ENCODE measurements at places on chromosomes 13 and 19.

DNA sequence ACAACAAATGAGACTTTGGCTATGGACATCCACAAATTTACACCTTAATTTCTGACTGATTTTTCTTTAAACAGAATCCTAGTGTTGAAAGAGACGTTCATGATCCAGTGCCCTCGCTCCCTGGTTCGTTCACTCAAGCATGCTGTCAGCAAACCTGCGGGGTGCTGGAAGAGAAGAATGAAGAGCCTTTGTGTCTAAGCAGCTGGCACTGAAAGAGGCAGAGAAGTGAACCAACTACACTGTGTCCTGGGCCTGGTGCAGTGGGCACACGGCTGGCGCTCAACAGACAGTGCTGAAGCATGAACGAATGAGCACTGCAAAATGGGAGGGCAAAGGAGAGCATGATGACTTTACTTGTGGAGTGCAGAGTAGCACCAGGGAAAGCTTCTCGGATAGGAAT lies 46.8 kb downstream of the MIPEP start:
- DNase-seq = no peak

DNA sequence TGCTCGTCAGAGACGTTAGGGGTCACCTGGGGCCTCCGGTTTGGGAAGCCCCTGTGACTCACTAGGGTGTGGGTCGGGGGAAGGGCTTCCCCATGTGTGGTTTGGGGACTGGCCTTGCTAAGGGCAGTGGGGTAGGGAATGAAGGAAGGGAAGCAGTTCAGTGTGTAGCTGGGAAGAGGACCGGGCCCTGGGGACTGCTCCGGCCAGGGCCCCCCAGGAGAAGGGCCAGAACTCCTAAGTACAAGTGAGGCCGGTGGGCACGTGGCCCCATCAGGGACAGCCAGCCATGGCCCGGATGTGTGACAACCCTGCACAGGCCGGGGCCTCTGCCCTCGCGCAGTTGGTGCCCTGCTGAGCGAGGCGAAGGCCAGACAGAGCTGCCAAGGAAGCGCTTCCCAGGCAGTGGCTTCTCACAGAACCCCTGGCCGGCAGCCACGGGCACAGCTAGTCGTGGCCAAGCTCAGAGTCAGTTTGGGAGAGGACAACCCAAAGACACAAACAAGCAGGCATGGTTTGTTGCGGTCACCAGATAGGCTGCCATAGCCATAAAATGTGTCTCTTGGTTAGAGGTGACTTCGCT lies 25.7 kb downstream of the TEX29 start:
- no peak for DNase-seq

DNA sequence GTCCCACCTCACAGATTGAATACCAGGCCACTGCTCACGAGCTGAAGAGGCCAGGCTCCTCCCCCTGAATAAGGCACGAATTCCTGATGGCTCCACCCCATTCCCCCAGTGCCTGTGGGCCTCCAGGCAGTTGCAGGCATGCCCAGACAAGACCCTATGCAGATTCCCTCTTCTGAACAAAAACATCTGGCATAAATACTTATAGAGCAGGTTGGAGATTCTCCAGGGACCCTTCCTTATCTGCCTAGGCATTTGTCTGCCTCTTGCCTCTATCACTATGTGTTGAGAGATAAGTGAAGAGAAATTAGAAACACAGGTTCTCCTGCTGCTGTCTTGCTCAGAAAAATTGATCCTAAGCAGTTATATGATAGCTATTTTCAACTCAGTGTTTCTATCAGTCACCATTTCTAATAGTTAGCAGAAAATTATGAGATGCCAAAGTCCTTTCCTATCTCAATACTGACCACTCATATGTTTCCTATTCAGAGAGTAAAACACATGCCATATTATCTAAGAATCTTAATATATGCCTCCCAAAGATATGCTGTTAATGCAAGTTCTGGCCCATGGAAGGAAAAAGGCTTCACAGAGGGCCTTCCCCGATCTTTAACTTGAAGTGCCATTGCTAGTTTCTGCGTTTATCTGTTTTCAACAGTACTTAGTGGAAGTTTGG lies 364.0 kb downstream of the KCTD12 start:
- DNase-seq = no peak

- DNase-seq = no peak
Measured at GRCh38 chr13:59837101-59837500, 326.6 kb downstream of the DIAPH3 start.

- no peak for DNase-seq
Measured at GRCh38 chr19:46635920-46636761, at the start of gene GNG8. GNG8 (minus strand) TSS chr19:46636202; CDS start chr19:46634682, 1,520 bp downstream.

DNA sequence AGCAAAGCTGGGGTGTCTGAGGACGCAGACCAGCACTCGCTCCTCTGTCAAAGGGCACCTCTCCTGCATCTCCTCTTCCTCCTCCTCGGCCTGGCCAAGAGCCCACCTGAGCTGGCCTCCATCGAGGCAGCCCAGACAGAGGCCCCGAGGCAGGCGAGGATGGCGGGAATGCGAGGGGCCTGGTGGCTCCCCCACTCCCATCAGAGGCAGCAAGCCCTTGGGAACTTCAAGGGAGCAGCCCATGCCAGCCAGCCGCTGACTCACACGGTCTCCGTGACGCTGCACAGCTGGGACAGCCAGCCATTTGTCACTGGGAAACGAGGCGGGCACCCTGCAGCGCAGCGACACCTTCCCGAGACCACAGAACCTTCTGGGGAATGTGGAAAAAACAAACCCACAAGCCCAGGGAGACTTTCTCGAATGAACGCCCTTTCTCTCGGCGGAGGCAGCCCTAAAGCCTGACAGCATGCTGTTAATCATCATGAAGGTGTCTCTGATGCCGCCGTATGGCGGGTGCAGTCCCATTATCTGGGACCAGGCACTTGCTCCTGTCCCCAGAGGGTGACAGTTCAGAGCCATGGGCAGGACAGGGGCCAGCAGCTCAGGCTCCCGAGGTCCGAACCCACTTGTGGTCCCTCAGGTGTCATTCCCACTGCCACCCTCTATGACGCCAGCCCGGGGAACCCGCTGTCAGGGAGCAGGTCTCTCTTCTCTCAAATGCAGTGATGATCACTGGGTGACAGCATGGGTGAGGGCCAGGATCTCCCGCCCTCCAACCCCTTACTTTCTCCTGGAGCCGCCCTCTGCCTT lies 53.0 kb downstream of the PEPD start:
- no peak for DNase-seq

GRCh38 chr19:5149508-5149907 lies 180.6 kb downstream of the KDM4B start:
- DNase-seq = no peak

DNA sequence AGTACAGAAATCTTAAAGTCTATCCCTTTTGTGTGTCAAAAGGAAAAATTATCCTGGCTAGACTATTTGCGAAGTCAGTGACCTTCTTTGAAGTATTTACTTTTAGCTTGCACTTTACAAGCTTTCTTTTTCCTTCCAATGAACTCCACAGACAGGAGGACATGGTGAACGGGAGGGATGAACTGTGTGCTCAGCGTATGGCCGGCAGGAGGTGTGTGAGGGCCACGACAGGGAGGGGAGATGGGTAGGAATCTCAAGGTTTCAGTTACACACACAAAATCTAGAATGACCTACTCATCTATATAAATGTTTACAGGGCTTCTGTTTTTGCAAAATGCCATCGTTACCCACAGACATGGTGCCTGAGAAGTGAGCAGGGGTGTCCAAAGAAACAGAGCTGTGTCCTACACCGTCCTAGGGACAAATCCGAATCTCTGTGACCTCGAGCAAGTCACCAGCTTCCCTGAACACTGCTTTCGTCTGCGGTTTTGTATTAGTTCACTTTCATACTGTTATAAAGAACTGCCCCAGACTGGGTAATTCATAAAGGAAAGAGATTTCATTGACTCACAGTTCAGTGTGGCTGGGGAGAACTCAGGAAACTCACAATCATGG lies 537.2 kb downstream of the LIG4 start:
- DNase-seq = no peak

- peak; percentile 94 for DNase-seq
Measured at GRCh38 chr19:44356383-44357111, at the start of gene ZNF112. ZNF112 (minus strand) TSS chr19:44356680; CDS start chr19:44340539, 16,141 bp downstream.

DNA sequence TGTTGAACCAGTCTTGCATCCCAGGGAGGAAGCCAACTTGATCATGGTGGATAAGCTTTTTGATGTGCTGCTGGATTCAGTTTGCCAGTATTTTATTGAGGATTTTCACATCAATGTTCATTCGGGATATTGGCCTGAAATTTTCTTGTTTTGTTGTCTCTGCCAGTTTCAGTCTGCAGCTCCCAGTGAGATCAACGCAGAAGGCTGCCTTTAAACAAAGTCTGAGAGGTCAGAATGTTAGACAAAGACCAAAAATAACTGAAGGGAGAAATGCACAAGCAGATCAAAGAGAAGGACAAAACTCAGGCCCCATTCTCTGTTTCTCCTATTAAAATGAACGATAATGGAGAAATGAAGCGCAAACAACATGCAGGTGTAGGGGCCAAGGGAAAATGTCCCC lies 170.4 kb downstream of the NHLRC3 start:
- no peak for DNase-seq

DNA sequence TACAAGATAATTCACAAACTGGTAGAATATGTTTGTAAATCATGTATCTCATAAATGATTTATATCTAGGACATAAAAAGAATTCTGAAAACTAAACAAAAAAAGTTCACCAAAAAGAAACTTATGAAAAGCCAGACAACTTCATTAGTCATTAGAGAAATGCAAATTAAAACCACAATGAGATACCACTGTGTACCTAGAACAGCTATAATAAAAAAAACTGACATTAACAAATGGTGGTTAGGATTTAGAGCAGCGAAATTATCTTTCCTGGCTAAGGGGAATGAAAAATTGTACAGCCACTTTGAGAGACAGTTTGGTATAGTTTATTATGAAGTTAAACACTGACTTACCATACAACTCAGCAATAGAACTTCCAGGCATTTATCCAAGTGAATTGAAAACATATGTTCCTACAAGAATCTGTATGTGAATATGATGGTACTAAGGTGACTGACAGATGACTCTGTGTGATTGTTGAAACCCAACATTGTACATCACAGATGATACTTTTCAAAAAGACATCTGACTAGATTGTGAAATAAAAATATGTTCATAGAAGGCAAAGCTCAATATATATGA lies 41.8 kb downstream of the UGGT2 start:
- DNase-seq = no peak

Measured in right hindlimb (tissue), 1 donor.